Astrocyte (in vitro differentiated cells and primary cell): ENCODE measurements at places on chromosomes 4 and X.

DNA sequence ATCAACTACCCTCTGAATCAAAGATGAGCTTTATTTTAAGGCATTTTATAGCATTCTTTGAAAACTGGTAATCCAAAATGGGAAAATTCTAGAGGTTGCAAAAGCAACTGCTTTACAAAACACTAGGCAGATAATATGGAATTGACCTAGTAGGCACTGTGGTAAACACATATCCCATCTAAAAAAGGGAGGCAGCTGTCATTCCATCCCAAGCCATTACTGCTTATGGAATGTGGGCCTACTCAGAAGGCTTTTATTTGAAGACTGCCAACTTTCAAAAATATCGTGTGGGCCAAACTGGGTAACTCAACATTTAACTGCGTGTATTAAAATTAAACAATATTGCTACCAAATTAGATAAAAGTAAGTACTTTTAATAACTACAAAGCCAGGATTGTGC is 19.3 kb downstream of the UBE2D3 start:
- DNase-seq = no peak

DNA sequence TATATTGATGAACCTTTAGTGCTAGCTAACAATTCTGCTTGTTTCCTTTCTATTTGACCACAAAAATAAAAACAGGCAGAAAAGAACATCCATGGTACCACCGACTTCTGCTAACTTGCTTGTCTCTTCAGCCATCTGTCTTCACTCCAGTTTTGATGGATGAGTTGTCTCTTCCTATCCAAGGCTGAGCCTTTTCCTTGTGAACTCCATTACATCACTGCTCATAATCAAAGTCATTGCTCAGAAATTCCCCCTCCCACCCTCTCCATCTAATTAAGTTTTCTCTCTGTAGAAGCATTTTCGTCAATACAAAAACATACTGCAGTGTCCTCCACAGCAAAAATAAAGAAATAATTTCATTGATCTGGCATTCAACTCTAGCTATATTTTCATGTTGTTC is 184.4 kb downstream of the SPCS3 start:
- DNase-seq = no peak

GRCh38 chrX:95076449-95076848 is 1402.4 kb downstream of the FAM133A start:
- DNase-seq = no peak

GRCh38 chr4:2272828-2273120 is 10.9 kb upstream of the MXD4 start:
- no peak for DNase-seq
